Naive thymus-derived CD8-positive, alpha-beta T cell (primary cell): ENCODE measurements at places on chromosomes 1 and 21. TPM values are rescaled to one million over a fixed set of nuclear protein-coding genes. Genes with fewer than 3 reads are reported as not detected.

DNA sequence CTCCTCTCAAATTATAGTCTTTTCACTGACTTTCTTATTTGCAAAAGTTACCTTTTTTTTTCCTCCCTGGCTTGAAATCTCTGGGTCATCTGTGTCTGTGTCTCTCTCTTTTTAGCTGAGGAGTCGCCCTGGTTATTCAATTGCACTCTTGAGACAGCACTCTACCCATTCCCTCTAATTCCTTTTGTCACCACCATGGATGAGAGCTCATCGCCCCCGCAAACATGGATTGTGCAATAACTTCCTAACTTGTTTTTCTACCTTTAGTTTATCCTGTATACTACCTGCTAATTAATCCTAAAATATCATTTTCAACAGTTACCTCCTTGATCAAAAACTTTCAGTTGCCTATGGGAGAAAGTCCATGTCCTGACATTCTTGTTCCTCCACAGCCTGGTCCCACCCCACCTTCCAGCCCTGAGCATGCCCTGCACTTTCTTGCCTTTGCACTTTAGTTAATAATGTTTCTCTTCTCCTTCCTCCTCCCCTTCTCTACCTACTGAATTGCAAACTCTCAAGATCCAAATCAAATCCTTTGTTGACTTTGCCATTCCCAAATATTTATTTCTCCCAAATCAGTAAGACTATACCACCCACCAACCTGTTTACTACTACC is 110.4 kb upstream of the MAGI3 start:
- no peaks in the 10 kb centered on the region for H3K4me1 ChIP-seq
- DNase-seq, result no peak
- no peak overlapping the region for H3K4me3 ChIP-seq
- H3K27me3 ChIP-seq, result peaks cover 17% of the 10 kb centered on the region
- no peak overlapping the region for H3K27ac ChIP-seq
- no peaks in the 10 kb centered on the region for H3K36me3 ChIP-seq

The RGS7 gene
- total RNA-seq, result not detected

The RPTN gene
- total RNA-seq, result not detected

The SLAMF6 gene
- 42.5 TPM for total RNA-seq
